D341Med (cell line): ENCODE measurements at places on chromosomes 2 and 18.

DNA sequence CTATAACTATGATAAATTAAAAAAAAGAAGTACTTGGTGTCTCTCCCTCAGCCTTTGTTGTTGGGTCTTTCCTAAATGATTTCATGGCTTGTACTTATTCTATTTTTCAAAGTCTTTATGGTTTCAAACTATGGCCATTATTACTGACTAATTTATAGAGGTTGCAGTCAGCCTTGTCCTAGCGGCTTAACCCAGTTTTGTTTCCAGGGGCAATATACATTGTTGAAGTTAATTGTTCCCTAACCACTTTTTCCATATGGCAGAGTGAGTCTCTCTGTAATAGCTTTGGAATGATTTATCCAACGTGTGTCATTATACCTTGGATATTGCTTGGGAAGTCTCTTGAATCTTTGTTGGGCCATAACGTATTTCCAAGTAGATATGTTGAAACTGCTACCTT lies 408.8 kb downstream of the HRH4 start:
- no peak for DNase-seq

GRCh38 chr2:3433339-3433699 lies 53.8 kb downstream of the TRAPPC12 start:
- no peak for DNase-seq

- peak; percentile 70 for DNase-seq
Observed at GRCh38 chr2:159118115-159118858, 149.8 kb downstream of the TANC1 start.

DNA sequence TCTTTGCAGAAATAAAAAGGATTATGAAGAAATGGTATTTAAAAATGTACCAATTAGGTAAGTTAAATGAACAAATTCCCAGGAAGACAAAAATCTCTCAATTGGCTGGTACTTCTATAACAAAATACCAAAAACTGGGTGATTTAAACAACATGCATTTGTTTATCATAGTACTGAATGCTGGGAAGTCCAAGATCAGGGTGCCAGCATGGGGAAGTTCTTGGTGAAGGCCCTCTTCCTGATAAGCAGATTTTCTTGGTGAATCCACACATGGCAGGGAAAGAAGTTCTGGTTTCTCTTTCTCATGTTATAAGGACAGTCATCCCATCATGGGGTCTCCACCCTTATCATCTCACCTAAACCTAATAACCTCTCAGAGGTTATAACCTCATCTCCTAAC lies 271.6 kb upstream of the SETBP1 start:
- DNase-seq, result no peak

GRCh38 chr2:180644709-180645108 lies 335.7 kb upstream of the UBE2E3 start:
- DNase-seq, result no peak

DNA sequence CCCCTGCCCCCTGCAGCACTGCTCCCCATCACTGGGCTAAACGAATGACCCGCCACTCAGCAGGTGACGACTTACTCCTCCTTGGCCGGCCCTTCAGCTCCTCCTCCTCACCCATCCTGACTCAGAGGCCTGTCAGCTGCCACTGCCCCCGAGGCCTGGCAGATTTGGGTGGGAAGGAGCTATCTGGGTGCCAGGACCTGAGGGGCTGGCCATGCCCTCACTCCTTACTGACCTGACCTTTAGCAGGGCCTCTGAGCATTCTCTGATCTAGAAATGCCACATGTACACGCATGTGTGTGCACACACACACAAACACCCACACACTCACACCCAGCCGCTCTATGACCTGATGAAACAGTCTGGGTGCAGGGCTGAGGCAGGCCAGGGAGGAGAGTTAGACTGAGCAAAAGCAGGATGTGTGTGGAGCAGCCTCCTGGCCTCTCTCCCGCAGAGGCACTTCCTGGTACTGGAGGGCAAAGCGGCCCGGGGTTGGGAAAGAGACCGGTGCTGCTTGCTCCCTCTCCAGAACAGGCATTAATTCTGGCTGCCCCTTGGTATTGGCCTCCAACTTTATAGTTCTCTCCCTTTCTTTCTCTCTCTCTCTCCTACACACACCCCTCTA lies 68.0 kb downstream of the ZFP36L2 start:
- no peak for DNase-seq

- DNase-seq, result peak; percentile 81
Observed at GRCh38 chr2:41869542-41870264, 178.1 kb upstream of the PKDCC start.

GRCh38 chr2:152550386-152550785 lies 166.9 kb downstream of the PRPF40A start:
- DNase-seq, result peak; percentile 50

- no peak for DNase-seq
Observed at GRCh38 chr2:112182581-112183034, 44.4 kb downstream of the FBLN7 start.

DNA sequence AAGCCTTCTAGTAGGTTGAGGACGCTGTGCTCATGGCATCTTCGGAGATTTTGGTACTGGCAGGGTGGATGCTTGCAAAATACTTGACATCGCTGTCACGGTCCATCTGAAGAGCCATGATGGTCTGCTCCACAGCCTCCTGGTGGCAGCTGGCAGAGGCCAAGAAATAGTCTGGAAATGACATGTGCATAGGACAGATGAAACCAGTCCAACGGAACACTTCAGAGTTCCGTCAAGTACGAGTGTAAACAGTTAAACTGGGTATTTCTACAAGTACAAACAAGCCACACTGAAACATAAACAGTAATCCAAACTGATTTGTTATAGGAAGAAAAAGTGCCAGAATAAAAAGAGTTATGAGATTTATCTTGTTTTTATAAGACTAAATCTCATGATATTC lies 66.6 kb downstream of the PPP4R1 start:
- DNase-seq, result no peak

- DNase-seq, result no peak
Observed at GRCh38 chr2:176502619-176503018, 233.4 kb downstream of the MTX2 start.

DNA sequence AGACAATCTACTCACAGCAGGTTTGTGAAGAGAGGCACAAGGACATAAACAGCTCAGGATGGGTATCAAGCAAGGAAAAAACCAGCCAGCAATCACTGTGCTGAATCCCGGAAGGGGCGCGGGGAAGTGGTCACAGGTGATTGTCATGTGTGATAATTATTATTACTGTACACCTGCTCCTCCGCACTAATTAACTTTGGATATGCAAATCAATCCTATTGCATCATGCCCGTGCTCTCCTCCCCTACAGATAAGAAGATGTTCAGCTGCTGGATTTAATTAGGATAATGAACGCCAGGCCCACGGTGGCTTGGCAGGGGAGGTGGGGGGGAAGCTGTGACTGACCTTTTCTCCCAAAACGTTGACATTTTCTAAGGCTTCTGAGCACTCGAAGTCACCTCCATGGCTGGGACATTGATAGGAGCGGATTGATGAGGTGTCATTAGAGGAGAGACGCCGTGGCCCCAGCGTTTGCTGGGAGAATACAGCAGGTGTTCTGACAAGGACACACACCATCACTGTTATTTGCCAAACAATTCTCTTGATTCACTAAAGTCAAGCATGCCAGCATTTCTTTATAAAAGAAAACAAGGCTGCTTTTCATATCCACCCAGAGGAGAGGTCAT lies 160.3 kb upstream of the VRK2 start:
- DNase-seq, result peak; percentile 21

GRCh38 chr2:226031647-226032501 lies 632.4 kb downstream of the NYAP2 start:
- DNase-seq, result no peak

DNA sequence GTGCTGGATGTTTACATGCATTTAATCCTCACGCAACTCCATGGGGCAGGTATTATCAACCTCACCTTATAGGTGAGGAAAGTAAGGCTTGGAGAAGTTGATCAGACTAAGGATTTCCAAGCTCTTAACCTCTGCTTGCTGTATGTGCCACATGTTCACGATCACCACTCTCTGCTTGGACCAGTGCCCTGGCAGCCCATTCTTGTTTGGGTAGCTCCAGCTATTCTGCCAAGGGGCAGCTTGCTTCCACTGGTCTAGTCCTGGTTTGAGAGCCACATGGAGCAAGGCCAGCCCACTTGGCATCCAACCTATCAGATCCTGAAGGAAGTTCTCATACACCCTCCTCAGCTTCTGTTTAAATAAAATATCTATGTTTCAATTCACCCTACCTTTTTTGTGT lies 14.3 kb downstream of the PLB1 start:
- no peak for DNase-seq

DNA sequence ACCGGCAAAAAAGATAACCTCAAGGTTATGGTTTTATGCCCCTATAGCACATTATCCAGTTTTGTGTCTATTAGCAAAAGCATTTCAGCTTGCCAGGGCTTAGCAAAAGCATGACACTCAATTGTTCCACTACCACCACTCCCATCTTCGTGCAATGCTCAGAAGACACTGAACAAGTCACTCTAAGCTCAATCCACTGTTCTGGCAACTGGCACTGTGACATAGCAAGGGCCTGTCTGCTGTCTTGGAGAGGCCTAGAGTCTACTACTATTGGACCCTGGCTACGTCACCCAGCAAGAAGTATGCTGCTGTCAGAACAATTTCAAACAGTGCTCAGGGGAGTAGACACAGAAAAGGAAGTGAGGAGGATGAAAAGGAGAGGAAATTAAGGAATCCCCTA lies 103.5 kb upstream of the PPP1CB start:
- DNase-seq, result no peak
